ENCODE measurements at places on chromosomes 5 and 9. TPM values are rescaled to one million over a fixed set of nuclear protein-coding genes. Genes with fewer than 3 reads are reported as not detected.

C1QTNF2 gene
- 0.10 TPM for total RNA-seq

PFDN1 gene
- total RNA-seq = 155 TPM

CCL27 gene
- total RNA-seq = not detected

LRRC19 gene
- not detected for total RNA-seq

TAF1L gene
- not detected for total RNA-seq

CDH6 gene
- total RNA-seq = not detected

ADRA1B gene
- 0.33 TPM for total RNA-seq

CORO2A gene
- 0.48 TPM for total RNA-seq

DMXL1 gene
- 31.9 TPM for total RNA-seq

LCP2 gene
- not detected for total RNA-seq

ZNF354C gene
- total RNA-seq = 5.6 TPM

NOL6 gene
- total RNA-seq = 41.2 TPM

MYMK gene
- total RNA-seq = not detected

TAF11L3 gene
- total RNA-seq = not detected

SLC45A2 gene
- total RNA-seq = 0.10 TPM

ASPN gene
- not detected for total RNA-seq

LURAP1L gene
- total RNA-seq = 2.3 TPM

TTC39B gene
- 4.3 TPM for total RNA-seq

Data from vein endothelial cell (primary cell).